ENCODE measurements at places on chromosomes 2 and 18.

DNA sequence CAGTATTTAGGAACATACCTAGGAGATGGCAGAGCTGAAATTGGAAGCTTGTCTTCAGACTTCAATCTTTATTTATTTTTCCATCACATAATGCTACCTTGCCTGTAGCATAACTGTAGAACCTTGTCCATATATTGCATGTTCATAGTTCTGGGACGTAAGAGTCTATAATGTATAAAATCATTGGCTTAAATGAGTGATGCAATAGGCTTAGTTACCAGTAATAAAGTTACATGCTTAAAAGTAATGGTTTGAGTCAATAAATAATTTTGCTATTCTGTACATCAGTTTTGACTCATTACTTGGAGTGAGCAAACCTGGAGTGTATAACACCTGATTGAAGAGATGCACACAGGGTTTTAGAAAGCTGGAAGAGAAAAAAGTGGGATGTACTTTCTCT lies 229.3 kb downstream of the CDCA7 start:
- no peak for DNase-seq

- no peak for DNase-seq
Measured at GRCh38 chr2:147311058-147311430, 533.8 kb upstream of the ACVR2A start.

DNA sequence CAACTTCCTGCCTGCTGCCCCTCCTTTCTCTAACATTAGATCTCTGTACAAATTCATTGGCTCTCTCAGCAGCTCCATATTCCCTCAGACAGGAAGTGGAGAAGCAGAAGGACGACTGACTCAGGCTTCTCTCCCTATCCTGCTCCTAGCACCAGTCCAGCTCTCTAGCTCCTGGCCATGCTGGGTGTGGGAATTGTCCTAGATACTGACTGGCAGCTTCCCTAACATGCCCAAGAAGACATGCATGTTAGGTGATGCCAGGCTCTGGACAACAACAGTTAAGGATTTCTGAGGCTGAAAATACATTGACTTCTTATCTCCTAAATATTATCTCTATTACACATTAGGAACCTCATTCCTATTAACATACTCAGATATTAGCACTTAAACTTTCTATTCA lies 292.9 kb downstream of the IKZF2 start:
- DNase-seq: no peak

DNA sequence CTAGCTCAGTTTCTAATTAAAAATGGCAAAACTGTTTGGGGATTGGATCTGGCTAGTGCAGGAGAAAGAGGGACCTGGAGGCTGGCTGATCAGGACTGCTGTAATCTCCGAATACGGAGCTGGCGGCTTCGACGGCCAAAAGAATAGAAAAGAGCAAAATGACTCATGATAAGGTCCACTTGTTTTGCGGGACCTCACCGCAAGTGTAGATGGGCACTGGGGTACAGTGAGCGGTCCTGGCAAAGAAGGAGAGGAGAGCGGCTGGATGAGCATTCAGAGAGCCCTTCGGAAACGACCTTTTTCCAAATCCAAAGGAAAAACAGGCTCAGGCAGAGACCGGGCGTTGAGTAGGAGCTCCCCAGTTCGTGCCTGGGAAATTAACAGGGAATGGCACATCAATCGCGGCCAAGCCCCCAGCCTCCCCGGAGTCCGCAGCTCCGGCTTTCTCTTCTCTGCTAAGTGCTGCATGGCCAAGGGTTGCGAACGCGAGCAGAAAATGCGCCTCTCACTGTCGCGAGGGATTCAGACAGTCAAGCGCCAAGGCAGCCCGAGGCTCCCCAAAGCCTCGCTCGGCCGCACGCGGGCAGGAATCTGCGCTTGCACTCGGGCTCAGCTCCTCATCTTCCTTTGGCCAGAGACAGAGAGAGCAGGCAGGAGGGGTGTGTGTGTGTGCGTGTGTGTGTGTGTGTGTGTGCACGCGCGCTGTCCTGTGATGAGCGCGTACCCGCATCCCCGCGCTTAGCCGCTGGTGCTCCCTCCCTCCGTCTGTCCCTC lies 1.8 kb downstream of the DCC start:
- DNase-seq: no peak

DNA sequence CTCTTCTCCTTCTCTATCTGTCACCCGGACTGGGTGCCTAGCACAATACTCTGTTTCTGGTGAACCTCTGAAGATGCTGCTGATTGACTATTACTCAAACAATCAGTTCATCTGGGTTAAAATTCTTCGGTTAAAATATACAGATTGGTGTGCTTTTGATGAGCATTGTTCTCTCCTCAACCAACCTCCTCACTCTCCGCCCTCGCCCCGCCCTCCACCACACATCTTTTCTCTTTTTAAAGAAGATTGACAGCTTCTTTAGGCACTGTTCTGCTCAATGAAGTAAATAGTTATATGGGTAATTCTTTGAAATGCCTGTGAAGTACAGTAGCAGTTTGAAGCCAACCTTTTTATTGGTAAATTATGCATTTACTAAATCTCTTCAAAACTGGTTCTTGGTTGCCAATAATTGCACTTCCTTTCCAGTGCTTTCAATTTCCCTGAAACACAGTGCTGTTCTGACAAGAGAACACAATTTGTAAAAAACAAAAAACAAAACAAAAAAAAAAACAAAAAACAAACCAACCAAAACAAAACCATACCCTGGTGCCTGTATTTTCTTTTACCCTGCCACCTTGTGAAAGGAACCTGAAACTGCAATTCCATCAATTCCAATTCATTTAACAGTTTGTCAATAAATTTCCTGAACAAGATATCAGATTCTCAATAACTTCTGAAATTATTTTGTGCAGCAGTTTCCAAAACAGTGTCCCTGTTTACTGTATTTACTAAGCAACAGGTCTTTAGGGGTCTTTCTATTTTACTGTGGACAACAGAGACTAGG lies 188.6 kb downstream of the LRP1B start:
- no peak for DNase-seq

- no peak for DNase-seq
Measured at GRCh38 chr18:37711766-37712505, 146.3 kb upstream of the CELF4 start.

DNA sequence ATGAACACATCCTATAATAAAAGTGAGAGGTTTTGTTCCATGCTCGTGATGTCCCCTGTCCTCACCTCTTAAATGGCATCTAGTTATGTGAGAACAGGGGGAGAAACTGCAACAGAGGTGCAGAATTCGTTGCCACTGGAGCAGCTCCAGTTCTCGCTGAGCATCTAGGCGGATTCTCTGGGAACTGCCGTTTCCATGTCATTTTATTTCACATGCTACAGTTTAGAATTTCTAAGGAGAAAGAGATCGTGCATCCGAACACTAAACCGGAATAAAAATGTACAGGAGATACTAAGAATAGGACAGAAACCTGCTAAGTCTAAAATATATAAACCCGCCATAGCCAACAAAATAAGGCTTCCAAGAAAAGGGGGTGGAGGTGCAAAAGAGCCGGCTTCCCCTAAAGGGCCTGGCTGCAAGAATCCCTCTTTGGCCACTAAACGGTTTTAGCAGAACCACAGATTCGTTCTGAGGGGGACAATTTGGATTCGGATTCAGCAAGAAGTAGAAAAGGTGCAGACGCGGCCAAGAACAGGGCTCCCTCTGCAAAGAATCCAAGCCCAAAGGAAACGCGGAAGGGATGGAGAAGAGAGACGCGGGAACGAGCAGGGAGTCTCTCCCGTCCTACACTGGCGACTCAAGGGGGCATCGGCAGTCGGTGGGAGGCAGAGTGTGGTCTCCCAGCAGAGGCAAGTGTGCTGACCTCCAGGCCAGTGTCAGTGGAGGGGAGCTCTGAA lies 1.3 kb downstream of the TMEM163 start:
- DNase-seq: no peak

DNA sequence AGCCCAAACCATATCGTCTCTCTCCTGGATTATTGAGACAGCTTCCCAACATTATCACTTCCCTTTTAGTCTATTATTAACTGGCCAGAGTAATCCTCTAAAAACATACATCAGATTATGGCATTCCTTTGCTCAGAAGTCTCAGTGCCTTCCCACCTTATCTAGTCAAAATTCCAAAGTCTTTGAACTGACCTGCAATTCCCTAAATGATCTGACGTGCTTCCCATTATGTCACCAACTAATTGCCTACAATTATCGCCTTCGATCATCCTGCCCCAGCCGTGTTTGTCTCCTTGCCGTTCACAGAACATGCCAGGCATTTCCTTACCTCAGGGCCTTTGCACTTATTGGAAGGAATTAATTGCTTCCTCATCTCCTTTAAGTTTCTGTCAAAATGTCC lies 332.4 kb downstream of the IRS1 start:
- no peak for DNase-seq

GRCh38 chr2:178229927-178230326 lies 35.6 kb downstream of the OSBPL6 start:
- DNase-seq: peak; percentile 34

DNA sequence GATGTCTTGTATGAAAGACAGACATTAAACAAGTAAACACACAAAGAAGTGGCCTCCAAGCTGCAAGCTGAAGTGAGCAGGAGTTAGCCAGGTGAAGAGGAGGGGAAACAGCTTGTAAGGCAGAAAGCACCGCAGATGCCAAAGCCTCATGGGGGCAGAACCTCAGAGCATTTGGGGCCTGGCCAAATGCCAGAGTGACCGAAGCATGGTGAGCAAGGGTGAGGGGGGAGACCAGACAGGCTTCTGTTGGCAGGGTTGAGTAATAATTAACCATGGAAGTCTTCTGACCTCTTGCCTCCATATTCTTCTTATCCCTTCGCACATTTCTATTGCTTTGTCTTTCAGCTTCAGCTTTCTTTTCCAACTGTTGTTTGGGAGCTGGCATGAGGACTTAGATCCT lies 5.6 kb downstream of the QPCT start:
- DNase-seq: no peak

- DNase-seq: no peak
Measured at GRCh38 chr18:70981400-70982140, 692.7 kb downstream of the SOCS6 start.

- DNase-seq: no peak
Measured at GRCh38 chr18:48075707-48076093, 145.2 kb upstream of the SMAD2 start.

DNA sequence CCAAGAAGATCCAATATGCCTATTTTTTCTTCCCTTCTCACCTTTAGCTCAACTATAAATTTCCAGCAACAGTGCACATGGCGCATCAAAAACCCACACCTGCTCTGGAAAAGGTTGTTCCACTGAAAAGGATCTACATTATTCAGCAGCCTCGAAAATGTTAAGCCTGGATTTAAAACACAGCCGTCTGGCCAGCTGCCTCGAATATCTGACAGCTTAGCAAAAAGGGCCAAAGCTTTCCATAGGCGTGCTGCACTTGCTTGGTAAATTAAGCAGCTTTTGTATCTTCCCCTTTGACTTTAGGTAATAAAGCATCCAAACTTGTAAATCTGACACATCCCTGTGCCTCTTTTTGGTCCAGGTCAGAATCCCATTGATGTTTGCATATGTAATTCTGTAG lies 20.5 kb downstream of the DAPL1 start:
- DNase-seq: no peak

GRCh38 chr2:47558768-47559684 lies 156.1 kb downstream of the MSH2 start:
- no peak for DNase-seq

- no peak for DNase-seq
Measured at GRCh38 chr18:48955830-48956261, 5.1 kb upstream of the SMAD7 start.

DNA sequence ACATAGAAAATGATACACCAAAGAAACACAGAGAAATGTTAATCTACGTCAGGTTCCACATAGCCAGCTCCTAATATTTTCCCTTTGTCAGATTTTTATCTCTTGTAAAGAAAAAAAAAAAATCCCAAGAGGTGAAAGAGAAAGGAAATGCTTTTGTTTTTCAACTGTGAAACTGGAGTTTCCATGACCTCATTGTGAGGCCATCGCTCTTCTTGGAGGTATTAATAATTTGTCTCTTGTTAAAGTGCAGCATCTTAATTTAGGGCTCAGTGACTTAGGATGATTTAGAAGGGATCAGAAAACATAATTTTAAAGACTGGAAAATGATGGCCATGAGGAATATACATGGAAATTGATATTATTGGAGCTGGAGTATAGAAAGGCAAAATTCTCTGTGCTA lies 21.7 kb downstream of the ARHGAP28 start:
- no peak for DNase-seq

DNA sequence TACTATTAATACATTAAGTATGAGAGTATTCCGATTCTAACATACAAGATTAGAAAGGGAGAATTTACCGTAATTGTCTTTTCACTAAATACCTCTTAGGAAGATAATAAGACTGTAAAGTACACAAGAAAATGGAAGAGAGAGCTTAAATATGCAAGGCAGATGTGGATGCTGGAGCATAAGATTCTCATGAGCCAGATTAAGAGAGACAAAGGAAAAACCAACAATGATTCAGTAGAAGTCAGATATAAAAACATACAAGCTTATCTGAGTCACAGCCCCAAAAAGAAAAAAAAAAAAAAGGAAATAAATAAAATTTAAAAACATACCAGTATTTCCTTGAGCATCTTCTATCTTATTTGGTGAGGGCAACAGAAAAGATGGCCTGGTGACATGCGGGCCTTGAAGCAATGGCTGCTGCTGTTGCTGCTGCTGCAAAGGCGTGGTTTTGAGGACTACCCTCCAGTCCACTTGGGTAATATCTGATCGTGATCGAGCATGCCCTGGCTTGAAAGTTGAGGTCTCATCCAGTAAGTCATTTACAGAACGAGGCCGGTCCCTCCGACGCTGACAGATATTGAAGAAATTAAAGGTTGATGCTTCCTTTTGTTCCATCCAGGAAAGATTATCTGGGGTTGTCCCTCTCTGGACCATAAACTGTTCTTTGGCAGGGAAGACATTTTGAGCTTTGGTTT lies 24.5 kb downstream of the PLEKHM3 start:
- DNase-seq: no peak

DNA sequence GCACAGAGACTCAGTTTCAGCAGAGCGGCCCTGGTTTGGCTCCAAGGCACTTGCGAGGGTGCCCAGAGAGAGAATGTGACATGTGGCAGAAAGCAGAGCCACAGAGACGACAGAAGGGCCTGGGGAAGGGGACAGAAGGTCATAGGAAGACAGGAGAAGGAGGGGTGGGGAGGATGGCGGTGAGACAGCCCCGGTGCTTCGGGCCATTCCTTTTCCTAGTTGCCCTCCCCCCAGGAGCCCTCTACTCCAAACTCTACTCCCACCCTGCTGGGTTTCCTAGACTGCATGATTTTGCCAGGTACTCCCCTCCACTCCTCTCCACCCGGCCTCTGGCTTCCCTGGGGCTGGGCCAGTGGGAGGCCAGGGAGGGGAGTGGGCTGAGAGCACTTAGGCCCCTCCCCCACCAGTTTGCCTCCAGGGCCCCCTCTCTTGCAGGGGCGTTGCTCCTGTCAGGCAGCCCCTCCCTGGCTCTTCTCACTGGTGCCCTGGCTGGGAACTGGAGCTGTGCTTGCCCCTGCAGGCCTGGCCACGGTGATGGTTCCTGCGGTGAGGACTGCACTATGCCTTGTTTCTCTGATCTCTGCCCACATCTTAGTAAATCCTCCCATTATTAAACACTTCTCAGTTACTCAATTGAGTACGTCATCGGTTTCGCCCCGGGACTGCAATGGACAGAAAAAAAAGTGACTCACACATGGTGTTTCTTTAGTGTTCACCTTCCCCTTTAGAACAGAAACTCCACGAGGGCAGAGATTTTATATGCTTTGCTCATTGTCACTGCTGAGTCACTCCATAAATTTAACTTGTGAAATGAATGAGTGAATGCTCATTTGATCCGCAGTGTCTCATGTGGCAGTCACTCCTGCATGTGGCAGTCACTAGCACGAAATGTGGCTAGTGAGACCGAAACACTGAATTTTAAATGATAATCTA lies 58.7 kb upstream of the SP3 start:
- peak; percentile 12 for DNase-seq

- DNase-seq: no peak
Measured at GRCh38 chr18:37322492-37323035, 243.0 kb downstream of the CELF4 start.

- DNase-seq: no peak
Measured at GRCh38 chr2:70703900-70704549, 64.0 kb downstream of the ADD2 start.
